ENCODE measurements at places on chromosomes 2 and 18.

- no peak for DNase-seq
Observed at GRCh38 chr2:65436824-65437221, 4.4 kb upstream of the SPRED2 start.

DNA sequence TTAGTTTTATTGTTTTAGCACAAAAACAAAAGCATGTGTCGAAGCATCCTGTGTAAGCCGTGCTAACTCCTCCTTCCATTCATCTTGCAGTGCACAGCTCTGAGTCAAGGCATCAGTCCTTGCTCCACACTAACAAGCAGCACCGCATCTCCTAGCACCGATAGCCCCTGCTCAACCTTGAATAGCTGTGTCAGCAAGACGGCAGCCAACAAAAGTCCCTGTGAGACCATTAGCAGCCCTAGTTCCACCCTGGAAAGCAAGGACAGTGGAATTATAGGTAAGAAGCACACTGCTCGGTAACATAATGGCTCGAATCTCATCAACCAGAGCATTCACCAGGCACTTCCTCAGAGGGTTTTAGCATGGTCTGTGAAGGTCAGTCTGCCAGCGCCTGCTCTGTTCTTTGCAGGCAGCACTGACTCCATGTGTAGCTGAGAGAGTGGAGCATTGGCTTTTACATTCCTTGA is 136.2 kb downstream of the WDSUB1 start:
- DNase-seq: no peak

GRCh38 chr2:45789961-45790723 is 138.7 kb downstream of the PRKCE start:
- DNase-seq: no peak

DNA sequence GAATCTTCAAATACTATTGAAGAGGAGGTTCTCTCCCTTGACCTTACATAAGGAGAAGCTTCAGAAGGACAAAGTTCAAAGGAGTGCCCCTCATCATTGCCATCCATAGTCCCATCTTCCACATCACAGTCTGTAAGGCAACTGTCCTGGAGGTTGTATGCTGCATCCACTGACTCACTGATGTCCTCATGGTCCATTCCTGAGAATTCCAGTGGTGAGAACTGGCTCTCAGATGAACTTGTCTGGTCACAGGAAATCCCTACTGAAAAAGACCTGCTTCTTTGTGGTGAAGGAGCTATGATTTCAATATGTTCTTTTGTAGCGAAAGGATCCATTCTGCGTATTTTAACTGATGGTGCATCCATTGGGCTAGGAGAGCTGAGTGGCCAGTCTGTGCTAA is 52.2 kb downstream of the EIF2AK3 start:
- no peak for DNase-seq

DNA sequence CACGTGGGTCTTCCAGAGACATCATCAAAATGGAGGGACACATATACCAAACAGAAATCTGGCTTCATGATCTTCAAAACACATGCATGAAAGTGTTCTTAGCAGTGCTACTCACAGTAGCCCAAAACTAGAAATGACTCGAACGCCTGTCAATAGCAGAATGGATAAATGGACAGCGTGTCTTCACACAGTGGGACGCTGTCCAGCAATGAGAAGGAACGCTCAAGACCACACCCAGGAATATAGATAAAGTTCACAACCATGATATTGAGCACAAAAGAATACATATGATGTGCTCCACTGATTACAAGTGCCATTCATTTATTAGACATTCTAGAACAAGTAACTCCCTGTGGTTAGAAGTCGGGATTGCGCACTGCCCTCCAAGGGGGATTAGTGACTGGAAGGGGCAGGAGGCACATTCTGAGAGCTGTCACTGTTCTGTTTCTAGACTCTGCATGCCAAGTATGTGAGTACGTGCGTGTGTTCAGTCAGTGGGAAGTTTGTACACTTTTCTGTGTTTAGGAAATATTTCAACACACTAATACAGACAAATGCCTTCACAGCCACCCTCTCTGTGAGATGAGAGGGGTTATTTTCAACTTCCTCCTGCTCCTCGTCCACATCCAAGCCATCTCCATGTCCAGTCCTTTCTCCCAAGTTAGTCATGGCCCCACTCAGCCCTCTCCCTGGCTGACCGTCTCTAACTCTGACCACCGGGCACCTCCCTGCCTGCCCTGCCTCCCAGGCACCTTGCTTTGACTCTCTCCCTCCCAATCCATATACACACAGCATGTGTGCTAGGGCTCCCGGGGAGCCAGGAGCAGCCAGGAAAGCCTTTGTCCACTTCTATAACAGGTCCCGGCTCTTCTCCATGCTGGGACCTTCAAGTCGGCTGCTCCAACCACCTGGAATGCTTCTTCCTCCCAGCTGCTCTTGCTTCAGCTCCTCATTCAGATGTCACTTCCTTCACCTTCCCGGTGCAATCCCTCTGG is 26.9 kb upstream of the TNS1 start:
- no peak for DNase-seq

DNA sequence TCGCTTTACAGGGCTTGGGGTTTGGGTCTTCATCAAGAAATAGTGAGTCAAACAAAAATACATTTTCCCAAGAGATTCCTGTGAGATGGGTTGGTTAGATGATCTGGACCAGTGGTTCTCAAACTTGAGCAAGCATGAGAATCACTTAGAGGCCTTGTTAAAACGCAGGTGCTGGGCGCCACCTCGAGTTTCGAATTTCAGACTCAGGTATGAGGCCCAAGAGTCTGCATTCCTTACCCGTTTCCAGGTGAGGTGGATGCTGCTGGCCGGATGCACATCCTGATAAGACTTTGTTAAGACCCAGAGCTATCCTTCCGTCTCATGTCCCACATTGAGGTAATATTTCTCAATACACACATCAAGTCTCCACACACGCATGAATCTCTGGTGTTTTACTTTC is 707.8 kb upstream of the SALL3 start:
- no peak for DNase-seq

Data from caudate nucleus (tissue), 63 donors.